Mucosa of descending colon (tissue), 3 donors: ENCODE measurements at places on chromosomes 4 and X. TPM values are rescaled to one million over a fixed set of nuclear protein-coding genes. Genes with fewer than 3 reads are reported as not detected.
A peak's percentile ranks its signal among the peaks of the same experiment; 100 is the strongest.

CCDC158 gene
- not detected for total RNA-seq

GRCh38 chr4:4539481-4539880, 2.4 kb downstream of the STX18 start:
- DNase-seq: no peak

- DNase-seq: no peak
Measured at GRCh38 chrX:16983051-16983450, 36.6 kb downstream of the REPS2 start.

FAM241A gene
- total RNA-seq: 2.1 TPM

- DNase-seq: no peak
Measured at GRCh38 chr4:148116264-148116663, 325.9 kb downstream of the NR3C2 start.

DNA sequence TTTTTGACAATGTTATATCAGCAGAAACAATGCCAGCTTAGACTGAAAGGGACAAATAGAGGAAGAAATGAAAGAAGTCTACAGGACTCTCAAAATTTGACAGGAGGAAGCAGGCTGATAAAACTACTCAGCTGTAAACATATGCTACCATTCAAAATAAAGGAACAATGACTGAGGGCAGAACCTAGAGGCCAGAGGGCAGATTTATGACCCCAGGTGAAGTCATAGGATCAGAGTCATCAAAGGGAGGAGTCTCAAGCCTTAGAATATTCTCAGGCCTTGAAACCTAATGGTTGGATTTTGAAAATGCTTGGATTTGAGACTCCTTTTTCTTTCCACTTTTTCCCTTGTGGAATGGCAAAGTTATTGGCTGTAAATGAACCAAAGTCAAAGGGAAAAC, 17.0 kb upstream of the SYTL5 start:
- no peak for DNase-seq

- peak; percentile 27 for DNase-seq
Measured at GRCh38 chrX:350148-350533, 31.5 kb upstream of the GTPBP6 start.

FAM9B gene
- not detected for total RNA-seq

- DNase-seq: no peak
Measured at GRCh38 chr4:128347930-128348660, 60.5 kb upstream of the PGRMC2 start.
